ENCODE measurements at places on chromosomes 1 and 21. TPM values are rescaled to one million over a fixed set of nuclear protein-coding genes. Genes with fewer than 3 reads are reported as not detected.

The CRNN gene
- total RNA-seq: not detected

The ROR1 gene
- 2.8 TPM for total RNA-seq

The DCST1 gene
- total RNA-seq: not detected

The CACNA1S gene
- not detected for total RNA-seq

The WNT2B gene
- 0.59 TPM for total RNA-seq

The CYP2J2 gene
- not detected for total RNA-seq

The VSIG8 gene
- total RNA-seq: not detected

The CD48 gene
- total RNA-seq: not detected

The HCN3 gene
- total RNA-seq: 0.20 TPM

The SVBP gene
- total RNA-seq: 17.8 TPM

The NBPF6 gene
- not detected for total RNA-seq

The CYP4X1 gene
- total RNA-seq: 0.33 TPM

The LMOD1 gene
- 0.10 TPM for total RNA-seq

The SLAMF7 gene
- total RNA-seq: not detected

The CRB1 gene
- not detected for total RNA-seq

The F3 gene
- 0.80 TPM for total RNA-seq

The AMY2A gene
- not detected for total RNA-seq

The C8A gene
- total RNA-seq: not detected

The TMEM61 gene
- not detected for total RNA-seq

The AIM2 gene
- total RNA-seq: not detected

The INAVA gene
- total RNA-seq: not detected

The TSTD1 gene
- 1.5 TPM for total RNA-seq

The LRRC38 gene
- total RNA-seq: 0.40 TPM

The TTC39A gene
- total RNA-seq: 5.3 TPM

The GIPC2 gene
- 3.6 TPM for total RNA-seq

The HNRNPR gene
- 102 TPM for total RNA-seq

The CFHR5 gene
- total RNA-seq: not detected

The FCGR2B gene
- not detected for total RNA-seq

The KTI12 gene
- 17.3 TPM for total RNA-seq

The IL19 gene
- not detected for total RNA-seq

The EIF4G3 gene
- 29.4 TPM for total RNA-seq

The MAP10 gene
- total RNA-seq: 1.9 TPM

The FAM76A gene
- total RNA-seq: 17.9 TPM

The PPM1J gene
- 1.8 TPM for total RNA-seq

The INKA2 gene
- 4.4 TPM for total RNA-seq

The ERICH3 gene
- total RNA-seq: not detected

The TSHB gene
- total RNA-seq: not detected

The S100A9 gene
- not detected for total RNA-seq

The KRTAP12-2 gene
- total RNA-seq: not detected

The GBP3 gene
- 39.9 TPM for total RNA-seq

The MACO1 gene
- total RNA-seq: 13.5 TPM

The BGLAP gene
- not detected for total RNA-seq

The NBPF4 gene
- not detected for total RNA-seq

The TDRD5 gene
- total RNA-seq: 0.05 TPM

The C1orf87 gene
- not detected for total RNA-seq

The ENSA gene
- 242 TPM for total RNA-seq

The FOXO6 gene
- 0.05 TPM for total RNA-seq

The S100A7A gene
- total RNA-seq: not detected

The CLDN8 gene
- total RNA-seq: not detected

The OLFML3 gene
- 0.93 TPM for total RNA-seq

The ADCY10 gene
- total RNA-seq: not detected

Data from mammary microvascular endothelial cell (primary cell).